ENCODE measurements at places on chromosomes 12 and 14.
A peak's percentile ranks its signal among the peaks of the same experiment; 100 is the strongest.

GRCh38 chr12:98644433-98644711 lies 216 bp downstream of the IKBIP start:
- DNase-seq = no peak

- DNase-seq = no peak
These were observed 165.7 kb upstream of the RBM19 start for GRCh38 chr12:114131824-114132223.

DNA sequence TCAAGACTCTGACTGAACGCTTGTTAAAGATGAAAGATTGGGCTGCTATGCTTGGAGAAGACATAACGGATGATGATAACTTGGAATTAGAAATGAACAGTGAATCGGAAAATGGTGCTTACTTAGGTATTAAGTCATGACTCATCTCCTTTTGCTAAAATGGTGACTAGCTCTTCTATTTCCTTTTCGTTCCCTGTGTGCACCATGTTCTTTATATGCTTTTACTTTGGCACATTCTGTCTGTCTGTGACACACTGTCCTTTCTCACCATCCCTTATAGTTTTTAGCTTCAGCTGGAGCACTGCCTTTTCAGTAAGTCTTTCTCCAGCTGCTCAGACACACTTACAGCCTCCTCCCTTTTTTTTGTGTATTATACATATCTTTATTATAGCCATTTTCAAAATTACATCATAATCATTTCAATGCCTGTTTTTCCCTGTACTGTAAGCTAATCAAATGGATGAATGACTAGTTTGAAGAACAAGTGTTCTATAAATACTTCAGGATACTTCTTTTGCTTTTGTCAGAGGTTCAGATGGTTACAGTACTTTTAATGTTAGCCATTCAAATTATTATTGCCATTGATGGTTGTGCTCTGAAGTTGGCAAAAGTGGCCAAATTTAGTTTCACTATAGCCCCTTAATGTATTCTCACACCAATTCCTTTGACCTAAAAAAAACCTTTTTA lies 68.6 kb downstream of the MIA2 start:
- no peak for DNase-seq

DNA sequence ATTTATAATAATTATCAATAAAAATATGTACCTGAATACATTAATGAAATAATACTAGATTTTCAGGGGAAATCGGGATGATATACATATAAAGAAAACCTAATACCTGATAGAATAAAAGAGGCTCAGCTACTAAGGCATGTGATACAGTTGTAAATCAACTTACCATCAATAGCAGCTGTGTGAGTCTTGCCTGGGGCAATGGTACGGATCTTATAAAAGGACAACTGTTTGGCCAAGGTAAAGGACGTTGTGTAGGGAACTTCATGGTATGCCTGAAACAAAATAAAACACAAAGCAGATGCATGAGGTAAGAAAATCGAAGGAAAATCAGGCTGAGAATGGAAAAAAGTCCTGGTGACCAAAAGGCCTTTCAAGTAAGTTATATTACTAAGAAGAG lies 25.4 kb downstream of the NEK9 start:
- DNase-seq = no peak

GRCh38 chr14:28608851-28609828 lies 157.4 kb upstream of the FOXG1 start:
- DNase-seq = no peak

DNA sequence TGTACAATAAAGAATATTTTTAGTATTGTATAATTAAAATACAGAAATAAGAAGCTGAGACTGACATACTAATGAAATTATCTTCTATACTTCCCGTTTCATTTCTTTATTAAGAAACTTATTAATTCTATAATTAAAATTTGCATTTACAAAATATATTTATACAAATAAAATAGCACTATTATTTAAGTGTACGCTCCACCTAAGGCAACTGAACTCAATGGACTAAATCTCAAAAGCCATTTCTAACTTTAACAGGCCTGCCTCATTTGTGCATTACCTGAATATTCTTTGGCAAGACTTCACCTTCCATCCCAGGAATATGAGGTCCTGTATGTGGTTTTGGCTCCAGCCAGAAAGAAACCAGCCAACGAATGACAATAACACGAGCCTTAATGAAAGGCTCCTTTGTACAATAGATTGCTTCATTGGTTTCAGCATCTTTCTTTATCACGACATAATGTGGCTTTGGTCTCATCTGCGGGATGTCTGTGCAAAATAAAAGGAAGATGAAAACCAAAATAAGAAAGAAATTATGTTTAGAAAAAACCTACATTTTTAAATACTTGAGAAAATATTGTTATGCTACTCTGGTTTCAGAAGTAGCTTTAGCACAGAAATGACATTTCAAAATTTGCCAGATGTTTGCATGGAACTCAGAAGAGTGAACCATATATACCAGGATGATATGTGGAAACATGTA lies 58.7 kb downstream of the RALGAPA1 start:
- no peak for DNase-seq

GRCh38 chr12:66823857-66824570 lies 145.1 kb upstream of the GRIP1 start:
- DNase-seq = no peak

DNA sequence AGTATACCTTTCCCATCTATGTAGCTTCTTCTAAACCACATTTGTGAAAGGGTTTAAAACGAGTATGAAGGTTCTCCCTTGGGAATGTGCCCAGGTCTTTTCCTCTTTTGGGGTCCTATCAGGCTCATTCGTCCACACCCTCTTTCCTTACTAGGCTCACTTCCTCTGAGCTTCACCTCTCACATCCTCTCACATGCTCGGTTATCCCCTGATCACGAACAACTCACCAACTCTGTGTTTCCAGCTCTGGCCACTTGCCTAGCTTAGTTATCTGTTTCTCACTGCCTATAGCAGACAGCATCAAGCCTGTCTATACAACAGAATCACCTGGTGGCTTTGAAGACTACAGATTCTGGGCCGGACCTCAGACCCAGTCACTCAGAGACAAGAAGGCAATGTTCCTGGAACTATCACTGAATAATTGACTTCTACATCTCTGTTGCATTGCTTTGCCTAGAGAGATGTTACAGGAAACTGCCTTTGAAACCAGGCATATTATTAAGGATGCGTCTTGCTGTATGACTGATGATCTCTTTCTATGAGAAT lies 158.2 kb downstream of the FOXN3 start:
- peak; percentile 58 for DNase-seq

DNA sequence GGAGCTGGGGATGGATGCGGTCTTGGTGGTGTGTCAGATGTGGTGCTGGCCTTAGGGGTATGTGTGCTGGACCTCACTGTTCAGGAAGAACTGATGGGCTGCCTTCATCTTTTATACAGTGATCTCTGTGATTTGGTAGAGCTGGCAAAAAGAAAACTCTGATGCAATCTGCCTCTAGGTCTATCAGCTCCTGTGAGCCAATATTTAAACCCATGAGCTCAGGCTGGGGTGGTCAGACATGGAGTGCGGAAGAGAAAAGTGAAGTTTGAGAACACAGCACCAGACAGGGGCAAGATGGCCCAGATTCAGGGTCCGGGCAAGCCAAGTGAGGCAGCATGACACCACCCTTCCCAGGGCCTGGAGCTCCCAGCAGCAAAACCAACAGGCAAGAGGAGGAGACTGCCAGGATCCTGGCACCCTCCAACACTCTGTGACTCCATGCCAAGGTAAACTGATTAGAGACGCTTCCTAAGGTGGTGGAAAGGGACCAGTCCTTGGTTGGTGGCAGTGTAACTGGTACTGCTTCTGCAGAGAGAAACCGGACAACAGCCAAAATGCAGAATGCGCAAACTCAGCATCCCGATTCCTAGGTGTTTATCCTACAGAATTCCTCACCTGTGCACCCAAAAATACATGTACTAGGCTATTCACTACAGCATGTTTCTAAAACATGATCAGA lies 82.3 kb downstream of the CHGA start:
- no peak for DNase-seq
